Astrocyte of the cerebellum (primary cell): ENCODE measurements at places on chromosomes 2 and 18.

DNA sequence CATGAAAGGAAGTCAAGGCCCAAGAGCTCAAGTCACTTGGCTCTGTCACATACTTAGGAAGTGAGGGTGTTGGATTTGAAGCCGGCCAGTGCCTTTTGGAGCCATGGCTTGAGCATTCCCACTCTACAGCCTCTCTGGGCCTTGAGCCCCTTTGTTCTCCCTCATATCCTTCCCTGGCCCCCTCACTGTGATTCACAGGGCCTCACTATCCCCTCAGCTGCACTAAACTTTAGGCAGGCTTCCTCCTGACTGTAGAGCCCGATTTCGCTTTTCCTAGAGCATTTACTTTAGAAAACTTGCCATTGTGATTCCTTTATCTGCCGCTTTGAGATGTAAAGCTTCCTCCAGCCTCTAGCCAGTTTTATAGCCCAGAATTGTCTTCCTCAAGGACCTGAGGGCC lies 107.6 kb downstream of the FBXO15 start:
- DNase-seq = no peak

DNA sequence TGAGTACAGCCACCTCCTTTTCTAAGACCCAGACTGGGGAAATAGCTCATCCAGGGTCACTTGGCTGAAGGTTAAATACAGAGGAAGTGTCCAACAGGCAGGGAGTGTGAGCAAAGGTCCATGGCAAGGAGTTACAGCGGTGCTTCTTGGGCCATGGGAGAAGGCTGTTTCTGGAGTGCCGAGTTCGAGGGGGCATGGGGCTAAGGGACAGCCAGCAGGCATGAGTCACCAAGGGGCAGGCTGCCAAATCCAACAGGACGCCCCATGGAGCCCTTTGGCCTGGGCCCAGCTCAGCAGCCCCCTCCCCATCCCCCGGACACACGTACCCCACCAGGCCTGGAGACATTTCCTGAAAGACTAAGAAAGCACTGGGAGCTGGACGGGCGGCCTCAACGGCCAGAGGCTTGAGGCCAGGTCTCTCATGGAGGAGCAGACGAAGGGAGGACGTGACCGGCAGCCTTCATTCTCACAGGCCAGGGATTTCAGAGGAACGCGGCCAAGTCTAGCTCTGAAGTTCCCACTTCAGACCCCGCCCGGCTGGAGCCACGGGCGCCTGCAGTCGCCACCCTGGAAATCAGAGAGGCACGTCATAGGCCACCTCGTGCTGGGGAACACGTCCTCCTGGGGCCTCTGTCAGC lies 160.4 kb downstream of the SMAD7 start:
- no peak for DNase-seq

DNA sequence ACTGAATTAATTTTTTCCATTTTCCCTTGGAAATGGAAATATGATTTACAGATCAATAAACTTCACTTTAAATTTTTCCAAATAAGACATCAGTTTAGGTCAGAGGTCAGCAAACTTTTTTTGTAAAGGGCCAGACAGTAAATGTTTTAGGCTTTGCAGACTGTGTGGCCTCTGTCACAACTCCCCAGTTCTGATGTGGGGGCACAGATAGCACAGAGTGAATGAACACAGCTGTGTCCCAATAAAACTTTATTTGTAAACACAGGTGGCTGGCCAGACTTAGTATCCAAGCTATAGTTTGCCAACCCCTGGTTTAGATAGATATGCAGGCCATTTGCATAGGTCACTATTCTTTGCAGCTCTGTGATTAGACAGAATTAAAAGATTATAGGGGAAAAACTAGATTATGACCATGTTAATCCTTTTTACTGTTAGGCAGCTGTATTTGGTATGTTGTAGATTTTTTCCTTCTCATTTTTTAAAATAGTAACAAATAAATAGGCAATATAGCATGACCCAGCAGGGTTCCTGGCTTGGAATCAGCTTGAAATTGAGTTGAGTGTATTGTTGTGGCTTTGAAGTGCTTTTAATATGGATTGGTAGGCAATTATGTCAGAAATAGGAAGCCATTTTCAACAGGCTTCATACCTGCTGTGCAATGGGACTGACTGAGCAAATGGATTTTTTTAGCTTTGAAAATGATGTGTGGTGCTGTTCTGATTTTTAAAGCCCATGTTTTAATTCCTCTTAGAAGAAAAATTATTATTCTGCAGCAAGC lies 59.7 kb downstream of the WDSUB1 start:
- peak; percentile 24 for DNase-seq

- DNase-seq = no peak
These were observed 330.3 kb downstream of the TNS1 start for GRCh38 chr2:217672472-217672871.

DNA sequence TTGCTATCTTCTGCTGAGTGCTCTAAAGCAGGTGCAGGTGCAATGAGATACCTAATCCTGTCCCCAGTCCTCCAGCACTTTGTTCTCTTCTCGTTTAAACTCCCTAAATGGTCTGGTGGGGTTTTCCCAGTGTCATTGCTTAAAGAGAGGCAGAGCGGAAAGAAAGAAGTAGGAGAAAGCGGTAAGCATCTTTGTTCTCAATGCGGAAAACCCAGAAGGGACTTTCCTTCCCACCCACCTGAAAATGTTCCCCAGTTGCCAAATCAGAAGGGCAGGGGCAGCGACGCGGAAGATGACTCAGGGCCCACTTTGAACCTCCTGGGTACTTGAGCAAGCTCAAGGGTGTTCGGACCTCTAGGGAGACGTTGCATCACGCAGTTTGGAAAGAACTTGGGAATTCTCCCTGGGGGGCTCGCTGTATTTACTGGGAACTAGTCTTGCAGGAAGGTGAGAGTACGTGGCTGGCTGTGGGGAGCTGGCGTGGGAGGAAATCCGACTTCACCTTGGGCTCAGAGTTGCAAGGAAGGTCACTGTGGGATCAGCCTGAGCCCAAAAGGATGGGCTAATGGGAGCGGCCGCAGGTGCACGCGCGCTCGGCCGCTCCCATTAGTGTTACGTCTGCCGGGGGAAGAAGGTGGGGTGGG lies 589 bp upstream of the SGPP2 start:
- DNase-seq = no peak

DNA sequence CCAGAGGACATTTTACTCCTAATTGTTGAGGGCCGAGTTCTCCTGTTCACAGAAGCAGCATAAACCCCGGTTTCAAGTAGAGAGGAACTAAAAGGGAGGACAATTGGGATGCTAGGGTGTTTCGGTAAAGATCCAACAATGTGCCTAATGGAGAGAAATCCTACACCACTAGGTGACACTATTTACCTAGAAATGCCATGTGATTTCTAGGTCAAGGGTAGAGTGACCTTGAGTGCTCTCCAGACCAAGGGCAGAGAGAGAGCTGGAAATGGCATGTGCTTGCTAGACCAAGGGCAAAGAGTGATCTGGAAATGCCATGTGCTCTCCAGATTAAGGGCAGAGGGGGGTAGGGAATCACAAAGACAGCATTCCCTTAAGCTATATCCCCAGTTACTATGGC lies 472.0 kb downstream of the DCDC2C start:
- DNase-seq = no peak
